ENCODE measurements at places on chromosomes 3 and 15.

- no peak for DNase-seq
Measured at GRCh38 chr15:81301385-81301784, 22.6 kb downstream of the STARD5 start.

DNA sequence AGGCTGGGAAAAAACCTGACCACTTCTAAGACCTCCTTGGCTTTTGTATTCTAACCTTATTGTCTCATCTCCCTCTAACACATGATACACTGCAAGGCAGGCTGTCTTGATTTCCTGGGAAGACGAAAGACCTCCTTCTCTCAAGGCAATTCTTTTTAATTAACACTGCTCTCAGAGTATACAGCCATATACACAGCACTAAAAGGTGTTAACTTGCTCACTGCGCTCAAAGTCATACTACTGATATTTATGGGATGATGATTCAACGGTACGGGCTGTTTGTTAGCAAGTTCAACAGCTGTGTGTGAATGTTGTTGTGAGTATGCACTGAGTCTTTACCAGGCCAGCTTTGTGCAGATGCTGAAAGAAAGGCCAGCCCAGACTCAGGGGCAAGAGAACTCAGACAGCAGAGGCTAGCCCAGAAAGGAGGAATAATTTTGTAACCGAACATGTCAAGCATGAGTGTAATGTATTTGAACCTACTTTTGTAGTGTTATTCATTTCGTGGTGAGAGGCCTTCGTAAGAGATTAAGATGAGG, 229.9 kb downstream of the IL5RA start:
- DNase-seq = no peak

DNA sequence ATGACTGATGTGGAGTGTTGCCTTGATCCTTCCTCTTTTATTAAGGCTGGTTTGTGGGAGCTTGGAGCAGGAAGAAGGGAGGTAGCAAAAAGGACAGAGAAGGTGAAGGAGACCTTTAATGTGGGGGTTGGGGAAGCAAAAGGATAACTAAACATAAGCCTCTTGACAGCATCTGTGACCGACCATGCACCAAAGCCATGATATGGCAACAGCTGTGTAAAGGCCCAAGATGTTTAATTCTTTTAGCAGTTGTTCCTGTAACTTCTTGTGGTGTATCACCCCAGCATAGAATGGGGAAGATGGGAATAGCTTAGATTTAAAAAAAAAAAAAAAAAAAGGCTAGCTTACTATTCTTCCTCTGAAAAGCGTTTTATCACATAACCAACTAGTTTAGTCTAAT, 194.7 kb downstream of the KLHL25 start:
- no peak for DNase-seq

- DNase-seq = peak; percentile 51
Measured at GRCh38 chr3:13884851-13885703, 5.2 kb upstream of the WNT7A start.

DNA sequence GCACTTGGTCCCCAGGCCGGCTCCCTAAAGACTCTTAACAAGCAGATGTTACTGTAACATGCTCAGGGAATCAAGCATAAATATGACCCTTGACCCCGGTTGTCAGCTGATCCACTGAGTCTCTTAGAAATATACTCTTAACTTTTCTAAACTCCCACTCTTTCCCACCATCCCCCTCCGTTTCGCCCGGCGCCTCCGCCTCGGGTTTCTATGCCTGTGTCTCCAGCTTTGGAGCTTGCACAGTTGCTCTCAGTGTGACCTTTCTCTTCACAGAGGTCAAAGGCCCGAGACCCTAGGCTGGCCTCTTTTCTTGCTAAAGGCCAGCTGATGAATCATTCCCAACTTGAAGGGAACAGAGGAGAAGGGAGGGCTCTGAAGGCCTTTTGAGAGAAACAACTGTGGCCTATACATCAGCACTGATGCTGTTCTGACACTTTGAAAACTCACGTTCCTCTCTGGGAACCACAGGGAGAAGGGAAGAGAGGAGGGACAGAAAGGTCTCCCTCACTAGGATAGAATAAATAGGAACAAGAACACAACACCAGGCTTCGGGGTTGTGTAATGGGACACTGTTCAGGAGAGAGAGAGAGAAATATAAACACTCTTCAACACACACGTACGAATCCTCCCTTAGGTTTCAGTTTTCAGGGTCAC, 484.5 kb upstream of the NR2F2 start:
- no peak for DNase-seq

- DNase-seq = no peak
Measured at GRCh38 chr3:177314897-177315296, 117.6 kb upstream of the TBL1XR1 start.

GRCh38 chr3:46904303-46905212, 27.0 kb downstream of the PTH1R start:
- DNase-seq = no peak

DNA sequence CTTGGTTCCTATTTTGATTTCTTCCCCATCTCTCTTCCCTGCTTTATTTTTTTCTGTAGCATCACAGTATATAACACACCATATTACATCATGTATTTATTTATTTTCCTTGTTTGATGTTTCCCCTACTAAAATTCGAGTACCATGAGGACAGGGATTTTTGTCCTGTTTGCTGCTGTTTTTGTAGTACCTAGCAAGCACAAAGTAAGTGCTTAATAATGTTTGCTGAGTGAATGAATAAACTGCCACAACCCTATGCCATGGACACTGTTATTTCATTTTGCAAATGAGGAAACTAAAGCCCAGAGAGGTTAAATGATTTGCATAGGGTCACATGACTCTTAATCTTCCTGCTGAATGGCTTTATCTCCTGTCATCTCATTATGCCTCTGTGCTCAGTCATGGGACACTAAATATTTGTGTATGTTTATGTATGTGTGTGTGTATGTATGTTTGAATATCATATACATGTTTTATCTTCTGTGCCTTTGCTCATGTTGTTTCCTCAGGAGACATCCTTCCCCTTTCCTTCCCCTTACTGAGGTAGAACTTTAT, 26.1 kb upstream of the MGA start:
- no peak for DNase-seq

DNA sequence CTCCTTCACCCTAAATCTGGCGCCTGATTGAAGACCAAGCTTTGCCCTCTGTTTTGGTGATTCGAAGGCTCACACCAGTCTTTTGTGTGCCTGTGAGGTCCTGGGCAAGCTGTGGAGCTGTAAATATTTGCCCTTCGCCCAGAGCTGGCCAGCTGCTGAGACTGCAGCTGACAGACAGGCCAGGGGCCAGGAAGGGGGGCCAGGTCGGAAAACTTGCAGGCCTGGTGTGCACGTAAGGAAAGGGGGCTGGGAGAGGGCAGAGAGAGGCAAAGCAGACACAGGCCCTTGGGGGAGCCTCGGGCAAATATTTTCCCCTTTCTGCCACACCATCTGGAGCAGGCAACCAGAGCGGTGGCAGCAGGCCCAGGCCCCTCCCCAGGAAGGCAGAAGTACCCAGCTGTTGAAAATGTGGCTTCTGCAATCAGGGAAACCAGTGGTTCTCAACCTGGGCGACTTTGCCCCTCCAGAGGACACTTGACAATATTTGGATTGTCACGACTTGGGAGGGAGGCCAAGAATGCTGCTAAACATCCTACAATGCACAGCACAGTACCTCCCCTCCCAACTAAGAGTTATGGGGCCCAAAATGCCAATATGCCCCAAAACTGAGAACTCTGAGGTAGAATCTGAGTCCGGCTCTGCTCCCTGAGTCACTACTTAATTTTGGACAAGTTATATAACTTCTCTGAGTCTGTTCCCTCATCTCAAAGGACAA, 2.5 kb downstream of the PDZRN3 start:
- DNase-seq = no peak

- no peak for DNase-seq
Measured at GRCh38 chr15:48622237-48622636, 23.3 kb downstream of the FBN1 start.

DNA sequence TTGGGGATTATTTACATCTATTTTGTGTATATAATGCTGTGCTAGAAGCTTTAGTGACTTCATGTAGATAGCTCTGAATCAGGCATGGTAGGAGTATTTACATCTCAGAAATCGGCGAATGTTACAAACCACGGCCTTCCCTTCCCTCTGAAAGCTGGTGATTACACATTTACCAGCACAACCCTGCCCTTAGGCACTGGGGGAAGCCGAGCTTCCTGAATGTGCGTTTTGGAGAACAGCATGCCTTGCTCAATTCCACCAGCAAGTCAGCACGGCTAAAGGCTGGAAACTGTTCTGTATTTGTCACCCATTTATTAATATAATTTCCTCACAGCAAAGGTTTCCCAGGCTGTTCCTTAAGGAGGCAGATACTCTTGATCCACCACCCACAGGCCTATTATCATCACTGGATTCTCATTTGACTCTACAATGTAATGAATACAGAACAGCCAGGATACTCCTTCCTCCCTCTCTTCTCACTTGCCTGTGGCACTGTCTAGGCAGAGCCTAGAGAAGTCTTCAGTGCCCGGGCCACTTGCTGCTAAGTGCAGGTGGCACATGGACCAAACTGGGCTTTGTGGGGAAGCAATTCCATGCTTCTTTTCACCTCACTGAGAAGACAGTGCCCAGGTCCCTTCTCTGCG, 55.2 kb upstream of the CACNA2D3 start:
- no peak for DNase-seq

DNA sequence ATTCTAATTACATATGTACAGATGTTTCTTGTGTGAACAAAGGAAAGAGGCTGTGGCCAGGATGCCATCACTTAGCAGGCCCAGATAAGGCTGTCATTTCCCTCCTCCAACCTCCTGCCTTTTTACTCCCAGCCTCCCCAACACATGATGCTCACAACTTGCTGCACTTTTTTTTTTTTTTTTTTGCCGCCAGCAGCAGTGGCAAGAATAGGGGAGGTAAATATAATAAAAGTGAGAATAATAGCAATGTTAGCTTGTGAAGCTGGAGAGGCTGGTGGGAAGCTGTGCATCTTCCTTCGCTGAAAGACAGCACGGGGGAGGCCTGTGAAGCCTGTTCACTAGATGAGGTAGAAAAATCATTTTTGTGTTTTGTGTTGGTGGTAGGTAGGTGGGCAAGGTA, 42.5 kb upstream of the MYO5C start:
- no peak for DNase-seq

GRCh38 chr3:39808467-39809180, 785 bp upstream of the MYRIP start:
- no peak for DNase-seq

GRCh38 chr15:59678620-59679019, 10.5 kb downstream of the BNIP2 start:
- DNase-seq = no peak

DNA sequence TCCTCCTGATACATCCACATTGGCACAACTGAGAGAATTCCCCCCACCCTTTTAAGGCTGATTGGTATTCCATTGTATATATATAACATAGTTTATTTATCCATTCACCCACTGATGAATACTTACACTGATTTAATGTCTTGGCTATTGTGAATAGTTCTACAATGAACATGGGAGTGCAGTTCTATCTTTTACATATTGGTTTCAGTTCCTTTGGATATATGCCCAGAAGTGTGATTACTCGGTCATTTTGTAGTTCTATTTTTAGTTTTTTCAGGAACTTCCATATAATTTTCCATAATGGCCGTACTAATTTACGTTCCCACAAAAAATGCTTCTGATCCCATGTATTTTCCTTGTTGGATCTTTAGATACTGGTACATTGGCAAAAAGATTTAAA, 135.3 kb downstream of the FMN1 start:
- no peak for DNase-seq

GRCh38 chr15:42493679-42494078, 1.8 kb upstream of the SNAP23 start:
- DNase-seq = no peak

DNA sequence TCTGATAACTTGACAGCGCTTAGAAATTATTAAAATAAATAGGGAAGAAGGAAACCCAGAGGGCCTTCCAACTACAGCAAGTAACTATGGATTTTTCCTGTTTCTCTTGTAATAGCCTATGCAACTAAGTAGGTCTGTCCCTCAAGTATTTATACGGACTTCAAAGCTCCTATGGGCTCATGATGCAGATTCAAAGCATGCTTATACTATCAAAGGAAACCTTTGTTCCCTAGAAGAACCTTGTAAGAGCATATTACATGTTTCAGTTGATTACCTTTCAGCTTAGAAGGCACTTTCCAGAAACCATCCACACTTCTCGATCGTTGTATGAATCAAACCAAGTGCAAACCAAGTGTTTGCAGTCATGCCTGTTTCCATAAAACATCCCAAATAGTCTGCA, 158.8 kb downstream of the ALCAM start:
- DNase-seq = no peak

- DNase-seq = no peak
Measured at GRCh38 chr3:42660898-42661297, 7.4 kb downstream of the ZBTB47 start.

GRCh38 chr3:143720381-143720780, 127.9 kb downstream of the SLC9A9 start:
- no peak for DNase-seq

DNA sequence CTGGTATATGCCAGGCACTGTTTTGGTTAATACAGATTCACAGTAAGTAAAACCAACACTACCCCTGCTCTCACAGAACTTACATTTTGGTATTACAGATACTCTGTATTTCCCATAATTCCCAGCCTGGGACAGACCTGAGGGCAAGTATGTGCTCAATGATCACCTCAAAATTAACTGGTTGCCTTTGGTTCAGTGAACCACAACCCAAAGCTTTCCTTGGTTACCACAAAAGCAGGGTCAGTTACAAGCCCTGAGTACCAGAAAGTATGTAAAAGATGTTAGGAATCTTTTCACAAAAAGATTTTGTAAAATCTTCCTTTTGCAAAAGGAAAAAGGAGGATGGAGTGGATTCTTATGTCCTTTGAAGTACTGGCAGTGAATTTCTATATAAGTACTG, 72.2 kb upstream of the GUCA1C start:
- no peak for DNase-seq

- no peak for DNase-seq
Measured at GRCh38 chr3:37694284-37694675, 167.4 kb upstream of the CTDSPL start.

DNA sequence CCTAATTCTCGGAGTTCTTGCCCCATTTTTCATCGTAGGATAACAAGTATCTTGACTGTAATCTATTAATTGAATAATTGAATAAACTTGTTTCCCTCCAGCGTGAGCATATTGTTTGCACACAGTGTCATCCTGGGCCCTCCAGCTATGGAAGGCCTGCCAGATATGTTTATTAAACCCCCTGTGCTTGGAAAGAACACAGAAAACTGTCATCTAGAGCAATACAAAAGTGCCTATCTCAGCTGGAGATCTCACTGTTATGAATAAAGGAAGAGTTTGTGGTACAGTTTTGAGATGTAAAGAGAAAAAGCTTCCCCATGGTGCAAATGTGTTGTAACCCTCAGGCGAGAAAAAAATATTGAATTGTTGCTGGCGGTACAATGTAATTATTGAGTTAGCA, 405.9 kb downstream of the SOX2 start:
- DNase-seq = no peak

GRCh38 chr3:130259166-130259874, 86.2 kb upstream of the COL6A5 start:
- DNase-seq = no peak

GRCh38 chr3:112604536-112604935, 36.4 kb downstream of the CCDC80 start:
- DNase-seq = no peak

Measured in activated T-helper 1 cell treated with anti-CD3 and anti-CD28 coated beads, Interleukin-2, amount 50 U/mL, for 16 hours (primary cell).